ENCODE measurements at places on chromosomes 4 and X.

DNA sequence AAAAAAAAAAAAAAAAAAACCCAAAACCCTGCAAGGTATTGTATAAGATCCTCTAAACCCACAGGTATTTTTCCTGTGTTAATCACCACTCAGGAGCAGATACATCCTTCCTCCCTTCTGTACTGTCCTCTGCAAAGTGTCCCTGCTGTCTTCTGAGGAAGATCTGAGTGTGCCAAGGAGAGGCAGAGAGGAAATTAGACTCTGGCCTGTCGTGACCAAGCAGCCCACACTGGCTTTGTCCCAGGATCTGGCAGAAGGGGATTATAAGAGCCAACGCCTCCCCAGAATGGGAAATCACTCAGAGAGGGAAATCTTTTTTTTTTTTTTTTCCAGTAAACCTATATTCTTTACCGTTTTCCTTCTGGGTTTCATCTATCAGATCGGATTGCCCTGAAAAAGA is 39.6 kb downstream of the PTCHD1 start:
- DNase-seq, result no peak

- no peak for DNase-seq
Observed at GRCh38 chrX:14941301-14941700, 68.1 kb downstream of the MOSPD2 start.

- no peak for DNase-seq
Observed at GRCh38 chrX:97211070-97211469, 327.4 kb downstream of the RPA4 start.

- DNase-seq, result no peak
Observed at GRCh38 chr4:28227764-28228163, 1367.1 kb downstream of the STIM2 start.

DNA sequence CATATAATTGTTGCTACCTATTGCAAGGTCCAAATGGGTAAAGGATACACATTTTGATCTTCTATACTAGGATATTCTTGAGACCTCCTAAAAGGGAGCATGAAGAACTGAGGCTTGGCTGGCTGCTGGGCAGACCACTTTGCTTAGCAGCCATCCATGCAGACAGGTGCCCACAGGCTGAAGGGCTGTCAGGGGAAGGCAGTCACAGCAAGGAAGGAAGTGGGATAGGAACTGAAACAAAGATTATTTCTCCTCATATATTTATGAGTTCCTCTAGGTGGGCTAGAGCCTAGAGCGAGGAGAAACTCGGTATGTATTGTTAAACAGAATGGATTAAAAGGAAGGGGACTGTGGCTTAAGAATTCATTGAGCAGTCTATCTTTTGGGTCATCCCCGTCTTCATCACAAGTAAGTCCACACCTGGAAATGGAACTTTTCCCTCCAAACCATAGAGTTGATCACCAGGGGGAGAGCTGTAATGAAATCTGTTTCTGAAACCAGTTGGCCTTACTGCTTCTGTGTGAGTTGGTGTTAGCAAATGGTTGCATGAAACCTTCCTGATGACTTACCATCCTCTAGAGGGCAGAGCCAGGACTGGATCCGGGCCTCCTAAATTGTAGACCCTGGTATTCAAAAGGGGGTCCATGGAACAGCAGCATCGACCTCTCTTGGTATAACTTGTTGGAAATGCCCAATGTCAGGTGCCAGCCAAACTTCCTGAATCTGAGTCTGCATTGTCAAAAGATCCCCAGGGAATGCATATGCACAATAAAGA is 42.3 kb downstream of the AFF2 start:
- no peak for DNase-seq

- DNase-seq, result no peak
Observed at GRCh38 chr4:131644619-131645018, 1504.5 kb upstream of the PCDH10 start.

GRCh38 chr4:142909908-142910307 is 63.8 kb upstream of the INPP4B start:
- DNase-seq, result no peak

GRCh38 chrX:21816136-21816535 is 23.3 kb upstream of the MBTPS2 start:
- no peak for DNase-seq

- DNase-seq, result no peak
Observed at GRCh38 chr4:130812117-130812765, 1716.3 kb downstream of the C4orf33 start.

- DNase-seq, result no peak
Observed at GRCh38 chr4:138275963-138276621, 33.9 kb upstream of the SLC7A11 start.

DNA sequence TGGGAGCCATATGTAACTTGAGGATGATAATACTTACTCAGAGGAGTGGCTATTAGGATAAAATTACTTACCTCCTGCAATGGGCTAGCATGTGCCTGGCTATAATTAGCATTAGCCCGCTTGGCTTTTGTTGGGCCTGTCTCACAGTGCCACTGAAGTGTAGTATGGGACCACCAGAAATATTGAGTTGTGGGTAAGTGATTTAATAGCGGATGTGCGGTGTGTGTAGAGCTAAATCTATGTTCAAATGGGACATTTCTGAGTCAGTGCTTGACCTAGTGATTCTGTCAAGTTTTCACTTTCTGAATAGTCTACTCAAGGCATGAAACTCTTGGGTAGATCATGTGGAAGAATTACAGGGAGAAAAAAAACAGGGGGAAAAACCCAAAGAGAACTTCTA is 3.5 kb upstream of the CLNK start:
- DNase-seq, result no peak

Measured in GM19239 (cell line).